ENCODE measurements at places on chromosomes 6 and 20.

- DNase-seq: no peak
Measured at GRCh38 chr20:63658749-63659187, 656 bp downstream of the RTEL1 start.

DNA sequence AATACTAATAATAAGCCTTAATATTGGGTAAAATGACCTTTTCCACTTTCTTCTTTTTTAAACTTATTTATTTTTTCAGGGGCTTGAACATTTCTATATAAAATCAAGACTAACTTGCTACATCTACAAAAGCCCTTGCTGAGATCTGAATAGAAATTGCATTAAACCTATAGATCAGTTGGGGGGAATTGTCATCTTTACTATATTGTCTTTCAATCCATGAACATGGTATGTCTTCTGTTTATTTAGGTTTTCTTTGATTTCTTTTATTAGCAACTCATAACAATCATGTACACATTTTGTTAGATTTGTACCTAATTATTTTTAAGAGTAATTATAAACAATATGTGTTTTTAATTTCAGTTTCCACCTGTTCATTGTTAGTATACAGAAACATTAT is 96.4 kb upstream of the SLC22A23 start:
- no peak for DNase-seq

GRCh38 chr20:16299897-16300296 is 273.4 kb downstream of the KIF16B start:
- DNase-seq: no peak

DNA sequence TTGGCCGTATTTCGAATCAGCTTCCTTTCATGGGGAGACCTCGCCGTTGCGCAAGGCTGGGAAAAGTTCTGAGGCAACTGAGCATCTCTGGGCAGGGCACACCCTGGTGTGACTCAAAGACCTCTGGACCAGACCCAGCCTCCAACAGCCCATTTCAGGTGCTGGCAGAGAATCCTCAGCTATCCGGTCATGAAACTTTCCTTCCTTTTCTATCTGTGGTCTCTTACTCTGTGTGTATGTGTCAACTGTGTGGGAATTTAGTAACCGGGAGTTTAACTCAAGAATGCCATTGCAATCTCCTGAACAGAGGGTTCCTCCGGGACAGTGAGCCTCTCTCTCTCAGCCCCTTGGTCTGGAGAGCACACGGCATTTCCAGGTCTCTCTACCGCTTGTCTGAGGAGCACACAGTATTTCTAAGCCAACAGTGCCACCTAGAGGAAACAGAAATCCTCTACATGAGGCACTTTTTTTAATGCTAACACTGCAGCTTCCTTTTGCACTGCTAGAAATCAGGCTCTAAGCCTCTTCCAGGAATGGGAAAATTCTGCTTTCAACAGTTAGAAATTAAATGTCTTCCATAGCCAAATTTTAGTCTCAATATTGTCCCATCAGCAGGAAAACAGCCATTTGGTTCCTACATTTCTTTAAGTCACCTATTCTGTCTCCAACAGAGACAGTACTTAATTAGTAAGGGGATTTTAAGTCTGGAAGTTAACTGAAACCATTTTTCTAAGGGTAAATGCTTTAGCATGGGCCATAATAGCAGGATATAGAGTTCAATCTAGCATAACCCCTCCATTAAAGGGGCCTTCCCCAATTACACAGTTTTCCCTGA is 32.7 kb downstream of the PLN start:
- DNase-seq: peak; percentile 62

DNA sequence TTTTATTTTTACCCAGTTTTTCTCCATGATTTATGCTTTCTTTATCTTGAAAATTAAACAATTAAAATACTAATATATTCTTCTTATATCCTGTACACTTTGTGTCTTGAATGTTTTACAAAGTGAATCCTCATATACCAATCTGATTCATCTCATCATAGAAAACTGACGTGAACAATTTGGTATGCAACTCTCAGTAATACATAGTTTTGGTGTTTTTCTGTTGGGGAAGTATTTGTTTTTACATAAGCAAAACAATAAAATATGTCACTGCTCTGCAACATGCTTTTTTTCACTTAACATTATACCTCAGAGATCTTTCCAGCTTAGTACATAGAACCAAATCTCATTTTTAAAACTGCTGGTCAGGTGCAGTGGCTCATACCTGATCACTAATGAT is 14.7 kb downstream of the DNAAF9 start:
- DNase-seq: no peak

GRCh38 chr6:132207991-132208390 is 193.3 kb downstream of the MOXD1 start:
- DNase-seq: no peak

- no peak for DNase-seq
Measured at GRCh38 chr20:5031206-5031557, 29.9 kb upstream of the SLC23A2 start.

DNA sequence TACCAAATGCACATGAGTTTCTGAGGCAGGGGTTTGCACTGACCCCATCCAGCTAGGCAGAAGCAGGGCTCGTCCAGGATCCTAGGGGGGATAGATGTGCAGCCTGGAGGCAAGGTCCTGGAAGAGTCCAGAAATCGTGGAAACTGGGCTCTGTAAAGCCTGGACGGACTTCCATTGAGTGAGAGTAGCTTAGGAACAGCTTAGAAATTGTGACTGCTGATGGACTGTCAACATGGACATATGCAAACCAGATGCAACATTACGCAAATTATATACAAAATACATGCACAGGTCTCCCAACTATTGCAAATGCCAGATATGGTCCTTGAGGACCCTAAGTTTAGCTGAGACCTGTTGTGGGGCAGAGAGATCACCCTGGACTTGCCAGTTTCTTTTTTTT is 4.8 kb upstream of the EMILIN3 start:
- DNase-seq: peak; percentile 17

DNA sequence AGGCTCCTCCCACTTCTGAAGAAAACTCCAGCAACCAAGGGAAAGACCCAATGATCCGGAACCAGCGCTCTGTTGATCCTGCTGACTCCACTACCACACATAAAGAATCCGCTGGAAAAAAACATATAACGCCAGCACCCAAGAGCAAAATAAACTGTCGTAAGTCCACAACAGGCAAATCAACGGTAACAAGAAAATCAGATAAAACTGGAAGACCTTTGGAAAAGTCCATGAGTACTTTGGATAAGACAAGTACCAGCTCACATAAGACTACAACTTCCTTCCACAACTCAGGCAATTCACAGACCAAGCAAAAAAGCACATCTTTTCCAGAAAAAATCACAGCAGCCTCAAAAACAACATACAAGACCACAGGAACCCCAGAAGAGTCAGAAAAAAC is 8.0 kb downstream of the MUCL3 start:
- DNase-seq: no peak

- no peak for DNase-seq
Measured at GRCh38 chr6:127201321-127201720, 65.3 kb upstream of the RNF146 start.

GRCh38 chr20:46056970-46057855 is 28.2 kb downstream of the SLC12A5 start:
- DNase-seq: peak; percentile 1

DNA sequence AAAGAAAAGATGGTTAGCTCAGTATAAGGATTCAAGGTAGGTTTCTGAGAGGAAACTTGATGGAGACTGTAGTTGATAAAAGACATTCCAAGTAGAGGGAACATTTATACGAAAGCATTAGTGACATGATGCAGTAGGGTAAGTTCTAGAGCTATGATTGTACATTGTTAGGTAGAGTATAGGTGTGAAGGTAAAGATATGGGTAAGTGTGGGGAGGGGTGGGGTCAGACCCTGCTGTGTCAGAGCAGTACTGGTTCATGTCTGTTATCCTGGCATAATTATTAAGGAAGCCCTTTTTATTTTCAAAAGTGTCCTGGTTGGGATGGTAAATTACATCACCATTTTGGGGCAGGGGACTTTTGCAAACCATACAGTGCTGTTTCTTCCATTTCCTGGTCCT is 635.8 kb downstream of the COL12A1 start:
- no peak for DNase-seq

DNA sequence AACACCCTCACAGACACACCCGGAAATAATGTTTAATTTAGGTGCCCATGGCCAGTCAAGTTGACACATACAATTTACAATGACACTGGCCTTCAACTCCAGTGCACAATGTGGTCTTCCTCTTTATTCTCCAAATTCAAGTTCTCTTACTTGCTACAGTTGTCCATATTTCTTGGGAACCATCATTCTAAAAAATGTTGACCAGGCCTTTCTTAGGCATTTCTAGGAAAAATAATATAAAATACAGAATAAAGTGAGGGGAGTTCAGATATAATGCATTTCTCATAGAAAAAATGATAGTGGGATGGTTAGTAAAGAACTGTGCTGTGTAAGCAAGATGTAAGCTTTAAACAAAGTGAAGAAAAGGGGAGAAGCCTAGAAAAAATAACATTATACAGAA is 298.9 kb downstream of the ARHGAP18 start:
- DNase-seq: no peak

DNA sequence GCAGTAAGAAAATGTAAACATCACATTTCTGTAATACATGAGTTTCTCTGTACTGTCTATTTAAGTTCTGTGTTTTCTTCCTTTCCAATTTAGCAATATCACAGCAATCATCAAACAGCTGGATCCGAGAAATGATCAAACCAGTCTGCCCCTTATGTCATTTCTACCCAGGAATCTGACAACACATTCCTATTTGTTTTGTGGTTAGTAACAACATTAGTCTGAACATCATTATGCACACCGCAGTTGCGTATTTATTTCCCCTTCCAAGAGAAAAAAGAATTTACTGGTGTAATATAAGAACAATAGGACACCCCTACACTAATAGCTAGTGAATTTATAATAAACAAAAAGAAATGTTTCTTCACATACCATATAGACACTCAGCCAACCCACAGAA is 179.5 kb downstream of the BTBD9 start:
- no peak for DNase-seq

DNA sequence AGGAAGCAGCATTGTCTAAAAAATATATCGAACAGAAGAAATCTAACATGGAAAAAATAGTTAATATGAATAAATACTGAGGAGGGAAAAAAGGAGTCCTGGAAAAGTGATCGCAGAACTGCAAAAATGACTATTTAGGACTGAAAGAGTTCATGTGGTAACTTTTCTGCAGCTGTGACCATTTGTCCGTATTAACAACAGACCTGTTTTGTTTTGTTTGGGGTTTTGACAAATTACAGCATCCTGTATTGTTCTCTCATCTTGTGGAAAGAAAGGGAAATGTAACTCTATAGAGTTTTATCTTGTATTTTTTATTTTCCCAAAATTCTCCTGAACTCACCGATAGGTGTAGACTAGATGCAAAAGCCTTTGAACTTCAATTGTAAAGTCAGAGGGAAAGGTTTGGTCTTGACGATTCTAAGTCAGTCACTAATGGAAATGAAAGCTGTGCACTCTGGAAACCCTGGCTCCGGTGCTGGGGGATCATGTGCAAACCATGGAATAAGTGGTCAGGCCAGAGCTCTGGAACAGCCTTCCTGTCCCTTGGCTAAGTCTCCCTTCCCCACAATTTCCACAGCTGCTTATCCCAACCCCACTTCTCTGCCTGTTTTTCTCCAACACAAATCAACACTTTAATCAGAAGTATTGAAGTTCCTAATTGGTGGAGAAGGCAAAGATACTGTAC is 51.2 kb upstream of the MARCKS start:
- no peak for DNase-seq

- DNase-seq: no peak
Measured at GRCh38 chr6:20811109-20811761, 277.0 kb downstream of the CDKAL1 start.

DNA sequence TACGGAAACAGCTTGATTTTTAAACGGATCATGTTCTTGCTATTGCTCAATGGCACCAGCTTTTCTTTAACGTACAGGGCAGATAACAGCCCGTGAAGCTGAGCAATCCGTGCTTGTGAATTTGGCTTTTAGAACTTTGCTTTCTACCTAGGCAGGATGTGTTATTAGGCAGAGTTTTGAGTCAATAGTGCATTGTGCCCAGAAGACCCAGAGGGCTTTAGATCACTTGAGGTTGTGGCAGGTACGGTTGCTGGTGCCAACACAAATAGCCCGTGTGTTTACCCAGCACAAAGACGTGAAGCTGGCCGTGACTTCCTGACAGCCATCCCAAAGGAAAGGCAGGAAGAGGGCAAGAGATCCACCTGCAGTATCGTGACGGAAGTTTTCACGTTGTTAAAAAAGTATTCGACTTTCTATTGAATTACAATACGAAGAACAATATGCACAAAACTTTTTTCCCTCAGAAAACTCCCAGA is 117.4 kb upstream of the FRMD1 start:
- peak; percentile 3 for DNase-seq

DNA sequence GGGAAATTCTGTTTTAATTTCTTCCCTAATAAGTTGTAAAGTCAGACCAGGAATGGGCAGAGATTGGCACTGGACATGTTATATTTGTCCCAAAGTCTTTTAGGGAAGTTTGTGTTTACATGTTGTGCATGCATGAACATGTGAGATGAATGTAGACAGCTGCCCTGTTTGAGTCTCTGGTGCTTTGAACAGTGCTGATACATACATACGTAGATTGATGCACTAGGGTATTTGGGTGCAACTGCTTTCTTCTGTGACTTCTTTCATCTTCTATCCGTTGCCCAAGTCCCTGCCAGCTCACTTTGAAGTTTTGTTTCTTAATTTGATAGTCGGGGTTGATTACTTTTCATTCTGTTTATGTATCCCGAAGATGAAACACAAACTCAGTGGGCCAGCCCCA is 200.6 kb downstream of the DTNBP1 start:
- DNase-seq: no peak

GRCh38 chr6:115120391-115120790 is 777.6 kb upstream of the HS3ST5 start:
- DNase-seq: no peak

DNA sequence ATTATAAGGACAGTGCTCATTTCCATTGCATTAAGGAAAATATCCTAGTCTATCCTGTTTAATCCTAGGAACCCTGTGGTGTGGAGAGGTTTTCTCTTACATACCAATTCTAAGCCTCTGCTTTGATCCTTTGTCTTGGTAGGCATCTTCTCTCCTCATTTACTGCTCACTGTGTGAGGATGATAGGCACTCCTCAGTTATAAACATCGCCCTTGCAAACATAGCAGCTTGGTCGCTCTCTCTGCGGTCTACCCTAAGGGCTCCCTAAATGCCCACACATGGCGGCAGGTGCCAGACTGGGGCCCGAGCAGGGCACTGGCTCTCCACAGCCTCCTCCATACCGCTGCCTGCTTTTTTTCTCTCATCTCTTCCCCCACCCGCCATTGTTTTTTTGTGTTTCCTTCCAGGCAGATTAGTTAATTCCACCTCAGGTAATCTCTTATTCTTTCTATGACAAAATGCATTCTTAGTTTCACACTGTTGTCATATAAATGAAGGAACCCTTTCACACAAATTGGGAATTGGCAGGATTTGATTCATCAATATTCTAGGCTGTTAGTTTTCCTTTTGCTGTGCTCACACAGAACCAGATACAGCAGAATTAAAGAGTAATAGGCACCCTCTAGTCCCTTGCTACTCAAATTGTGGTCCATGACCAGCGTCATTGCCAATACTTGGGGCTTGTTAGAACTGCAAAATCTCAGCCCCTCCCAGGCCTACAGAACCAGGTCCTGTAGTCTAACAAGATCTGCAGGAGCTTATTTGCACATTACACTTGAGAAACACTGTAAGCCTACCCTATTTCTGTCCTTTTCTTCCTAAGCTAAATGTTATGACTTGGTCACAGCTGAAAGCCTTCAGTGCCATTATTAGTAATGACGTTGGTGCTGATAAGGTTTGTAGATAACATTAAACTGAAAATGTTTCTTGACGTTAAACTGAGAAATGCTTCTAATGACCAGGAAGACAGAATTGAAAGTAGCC is 36.3 kb downstream of the CARMIL1 start:
- DNase-seq: no peak

All from NCI-H1048 (cell line).